ENCODE measurements at places on chromosomes 1 and 21. TPM values are rescaled to one million over a fixed set of nuclear protein-coding genes. Genes with fewer than 3 reads are reported as not detected.

MTF2 gene
- polyA plus RNA-seq, result 5.9 TPM

CELA2A gene
- not detected for polyA plus RNA-seq

RIMS3 gene
- 0.23 TPM for polyA plus RNA-seq

TRIM63 gene
- 277 TPM for polyA plus RNA-seq

OLFM3 gene
- not detected for polyA plus RNA-seq

AMY1B gene
- polyA plus RNA-seq, result not detected

ARID4B gene
- 18.4 TPM for polyA plus RNA-seq

APCS gene
- not detected for polyA plus RNA-seq

PFKFB2 gene
- polyA plus RNA-seq, result 45.7 TPM

KRTAP13-2 gene
- not detected for polyA plus RNA-seq

HAPLN2 gene
- 1.2 TPM for polyA plus RNA-seq

RSPO1 gene
- polyA plus RNA-seq, result not detected

TNFAIP8L2 gene
- 2.0 TPM for polyA plus RNA-seq

CFAP141 gene
- not detected for polyA plus RNA-seq

GRCh38 chr1:37478890-37479254 lies 4.5 kb downstream of the ZC3H12A start:
- no peak for DNase-seq

DNA sequence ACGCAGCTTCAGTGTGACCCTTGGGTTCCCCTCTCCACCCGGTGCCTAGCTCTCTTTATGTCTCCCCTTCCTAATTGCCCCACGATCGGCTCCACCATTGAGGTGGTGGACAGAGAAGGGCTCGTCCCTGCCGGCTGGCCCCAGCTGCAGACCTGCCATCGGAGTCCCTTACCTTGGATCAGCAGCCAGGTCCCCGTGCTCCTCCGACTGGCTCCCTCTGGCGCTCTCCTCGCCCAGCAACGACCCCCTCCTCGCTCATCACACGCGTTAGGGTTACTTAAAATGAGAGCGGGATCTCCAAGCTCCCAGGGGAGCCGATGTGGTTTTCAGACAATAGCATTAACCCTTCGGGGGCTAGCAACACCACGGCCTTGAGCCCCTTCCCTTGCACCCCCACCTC lies 8.1 kb upstream of the ETV3L start:
- no peak for DNase-seq

DNA sequence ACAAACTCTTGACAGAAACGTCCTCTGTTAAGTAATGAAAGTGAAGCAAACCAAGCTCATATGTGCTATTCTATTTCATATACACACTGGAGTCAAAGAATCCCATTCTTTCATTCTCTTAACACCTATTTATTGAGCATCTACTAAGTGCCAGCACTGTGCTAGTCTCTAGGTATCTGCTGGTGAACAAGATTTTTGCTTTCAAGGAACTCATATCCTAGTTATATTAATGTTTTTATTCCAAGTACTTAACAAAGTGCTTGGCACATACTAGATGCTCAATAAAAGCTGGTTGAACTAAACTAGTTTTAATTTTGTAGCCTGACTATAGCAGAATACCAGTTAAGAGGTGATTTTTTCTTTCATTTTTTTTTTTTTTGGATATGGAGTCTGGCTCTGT lies 3.6 kb upstream of the RNF2 start:
- no peak for DNase-seq

DNA sequence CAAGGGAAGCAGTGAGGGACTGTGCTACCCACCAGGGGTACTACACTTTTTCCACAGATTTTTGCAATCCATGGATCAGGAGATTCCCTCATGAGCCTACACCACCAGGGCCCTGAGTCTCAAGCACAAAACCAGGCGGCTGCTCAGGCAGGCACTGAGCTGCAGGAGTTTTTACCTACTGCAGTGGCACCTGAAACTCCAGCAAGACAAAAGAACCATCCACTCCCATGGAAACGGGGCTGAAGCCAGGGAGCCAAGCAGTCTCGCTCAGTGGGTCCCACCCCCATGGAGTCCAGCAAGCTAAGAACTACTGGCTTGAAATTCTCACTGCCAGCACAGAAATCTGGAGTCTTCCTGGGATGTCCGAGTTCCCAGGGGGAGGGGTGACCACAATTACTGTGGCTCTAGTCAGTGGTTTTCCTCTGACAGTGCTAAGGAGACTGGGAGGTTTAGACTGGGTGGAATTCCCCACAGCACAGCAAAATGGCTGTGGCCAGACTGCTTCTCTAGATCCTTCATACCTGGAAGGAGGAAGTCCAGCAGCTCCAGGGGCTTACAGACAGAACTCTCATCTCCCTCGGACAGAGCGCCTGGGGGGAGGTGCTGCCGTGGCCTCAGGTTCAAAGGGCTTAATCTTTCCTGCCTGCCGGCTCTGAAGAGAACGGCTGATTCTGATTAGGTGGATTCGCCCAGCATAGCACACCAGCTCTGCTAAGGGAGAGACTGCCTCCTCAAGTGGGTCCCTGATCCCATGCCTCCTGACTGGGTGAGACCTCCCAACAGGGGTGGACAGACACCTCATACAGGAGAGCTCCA lies 437.8 kb downstream of the LTN1 start:
- no peak for DNase-seq

DNA sequence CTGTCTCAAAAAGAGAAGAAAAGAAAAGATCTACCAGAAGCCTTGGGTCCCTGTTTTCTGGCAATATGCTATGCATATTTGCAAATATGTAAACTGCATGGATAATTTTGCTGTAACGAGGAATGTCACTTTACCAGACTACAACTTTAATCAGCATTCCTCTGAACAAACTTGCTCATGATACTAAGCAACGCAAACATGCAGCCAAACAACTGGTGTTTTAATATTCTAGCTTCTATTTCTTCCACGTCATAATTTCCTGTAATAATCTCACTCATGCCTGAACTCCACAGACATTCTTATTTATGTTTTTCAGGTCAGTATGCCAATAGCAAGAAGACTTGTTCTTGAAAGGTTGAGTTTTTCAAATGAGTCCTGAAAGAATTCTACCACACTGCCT lies 114.1 kb downstream of the SIM2 start:
- no peak for DNase-seq

DNA sequence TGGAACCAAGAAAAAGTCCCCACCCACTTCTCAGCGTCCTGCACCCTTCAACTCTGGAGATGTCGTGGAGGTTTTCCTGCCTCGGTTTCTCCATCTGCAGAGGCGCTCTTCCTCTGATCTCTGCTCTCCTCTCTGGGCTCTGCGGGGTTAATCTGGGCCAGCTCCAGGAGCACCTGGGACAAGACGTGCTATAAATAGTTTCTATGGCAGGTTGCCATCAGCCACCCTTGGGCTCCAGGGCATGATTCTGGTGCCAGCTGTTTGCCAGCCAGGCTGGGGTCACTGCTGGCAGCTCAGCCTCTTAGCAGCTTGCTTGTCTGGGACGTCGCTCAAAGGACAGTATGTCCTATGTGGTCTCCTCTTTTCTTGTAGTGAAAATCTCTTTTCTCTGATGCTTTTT lies 137.1 kb downstream of the ACTL8 start:
- DNase-seq, result peak; percentile 76

GRCh38 chr1:214438530-214438929 lies 112.9 kb downstream of the PTPN14 start:
- DNase-seq, result no peak

GRCh38 chr1:164768619-164769018 lies 209.6 kb downstream of the PBX1 start:
- no peak for DNase-seq

GRCh38 chr1:176183618-176184017 lies 23.5 kb downstream of the COP1 start:
- DNase-seq, result no peak

GRCh38 chr1:184494929-184495328 lies 108.1 kb downstream of the C1orf21 start:
- DNase-seq, result no peak

GRCh38 chr1:60044881-60045280 lies 28.7 kb downstream of the C1orf87 start:
- DNase-seq, result no peak

GRCh38 chr1:36365381-36365780 lies 20.3 kb downstream of the STK40 start:
- DNase-seq, result peak; percentile 58

GRCh38 chr1:43067977-43068751 lies 103.9 kb downstream of the EBNA1BP2 start:
- DNase-seq, result no peak

- DNase-seq, result peak; percentile 90
Measured at GRCh38 chr1:226034482-226034881, 28.0 kb upstream of the H3-3A start.

DNA sequence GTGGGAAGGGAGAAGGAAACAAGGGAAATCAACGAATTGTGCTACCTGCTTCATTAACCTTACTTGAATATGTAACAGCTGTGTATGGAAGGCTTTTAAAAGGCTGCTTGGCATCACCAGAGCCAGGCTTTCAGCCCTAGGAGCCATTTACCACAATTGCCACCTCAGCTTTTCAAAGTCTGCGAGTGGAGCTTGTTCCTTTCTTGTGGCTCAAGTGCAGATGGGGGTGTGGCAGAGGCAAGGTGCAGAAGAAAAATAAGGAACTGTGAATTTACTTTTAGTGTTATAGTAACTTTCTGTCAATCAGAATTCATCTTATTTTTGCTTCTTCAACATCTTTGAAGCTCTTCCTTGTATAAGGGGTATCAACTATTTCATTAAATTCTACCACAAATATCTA lies 17.6 kb downstream of the CLCA2 start:
- DNase-seq, result no peak

- DNase-seq, result no peak
Measured at GRCh38 chr1:119489201-119489600, 17.8 kb upstream of the HSD3B1 start.

- DNase-seq, result no peak
Measured at GRCh38 chr1:221725735-221726672, 15.9 kb downstream of the DUSP10 start.

GRCh38 chr1:168360151-168361021 lies 79.7 kb downstream of the TBX19 start:
- DNase-seq, result no peak

GRCh38 chr1:202160377-202160940 lies at the start of gene PTPN7:
Gene PTPN7, minus strand, starts transcription at chr1:202160602. Its CDS starts 1,200 bp downstream, at chr1:202159402.
- no peak for DNase-seq

GRCh38 chr1:32925403-32926162 lies 24.4 kb upstream of the TMEM54 start:
- DNase-seq, result no peak

All from heart left ventricle (tissue), 16 donors.